Activated gamma-delta T cell treated with Interleukin-2 at 50 U/mL for 16 hours (primary cell): ENCODE measurements at places on chromosomes 7 and 10.

- no peak for DNase-seq
Measured at GRCh38 chr10:70838270-70838805, 22.6 kb downstream of the SGPL1 start.

GRCh38 chr7:137328373-137329120, 15.0 kb downstream of the PTN start:
- no peak for DNase-seq

GRCh38 chr7:117043108-117043825, 90.0 kb downstream of the ST7 start:
- no peak for DNase-seq

DNA sequence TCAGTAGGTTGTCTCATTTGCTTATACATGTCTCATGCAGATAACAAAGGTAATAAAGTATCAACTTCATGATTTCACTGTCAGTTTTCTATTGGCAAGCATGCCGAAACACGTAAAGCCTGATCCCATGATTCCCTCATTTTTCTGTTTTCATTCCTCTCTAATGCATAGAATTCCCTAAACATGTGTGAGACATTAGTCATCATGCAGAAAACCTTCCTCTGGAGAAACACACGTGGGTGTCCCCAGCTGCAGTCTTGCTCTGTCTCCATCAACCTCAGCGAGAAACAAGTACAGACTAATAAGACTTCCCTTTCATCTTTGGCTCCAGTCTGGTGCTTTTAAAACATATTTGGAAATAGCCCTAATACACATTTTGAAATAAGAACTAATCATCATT, 432.7 kb upstream of the VSTM2A start:
- no peak for DNase-seq

GRCh38 chr7:111561654-111561903, 713 bp downstream of the IMMP2L start:
- no peak for DNase-seq

DNA sequence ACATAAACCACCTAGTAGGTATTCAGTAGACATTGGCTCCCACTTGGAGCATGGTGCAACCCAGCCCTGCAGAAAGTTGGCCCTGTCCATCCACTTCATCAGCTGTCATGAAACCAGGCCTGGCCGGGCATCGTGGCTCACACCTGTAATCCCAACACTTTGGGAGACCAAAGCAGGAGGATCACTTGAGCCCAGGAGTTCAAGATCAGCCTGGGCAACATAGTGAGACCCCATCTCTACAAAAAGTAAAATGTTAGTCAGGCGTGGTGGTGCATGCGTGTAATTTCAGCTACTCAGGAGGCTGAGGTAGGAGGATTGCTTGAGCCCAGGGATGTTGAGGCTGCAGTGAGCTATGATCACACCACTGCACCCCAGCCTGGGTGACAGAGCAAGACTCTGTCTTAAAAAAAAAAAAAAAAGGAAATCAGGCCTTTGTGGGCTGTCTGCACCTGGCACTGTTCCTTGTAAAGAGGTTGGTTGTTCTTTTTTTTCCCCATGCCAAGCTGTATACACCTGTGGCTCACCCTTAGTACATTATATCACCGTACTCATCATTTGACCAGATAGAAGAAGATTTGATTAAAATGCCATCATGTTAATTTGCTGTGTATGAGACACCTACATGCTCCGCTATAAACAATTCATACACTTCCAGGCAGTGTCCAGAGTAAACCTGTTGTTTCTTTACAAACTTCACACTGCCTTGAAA, 45.4 kb upstream of the GRID1 start:
- DNase-seq: no peak

GRCh38 chr10:12501841-12502525, 152.6 kb downstream of the CAMK1D start:
- no peak for DNase-seq

DNA sequence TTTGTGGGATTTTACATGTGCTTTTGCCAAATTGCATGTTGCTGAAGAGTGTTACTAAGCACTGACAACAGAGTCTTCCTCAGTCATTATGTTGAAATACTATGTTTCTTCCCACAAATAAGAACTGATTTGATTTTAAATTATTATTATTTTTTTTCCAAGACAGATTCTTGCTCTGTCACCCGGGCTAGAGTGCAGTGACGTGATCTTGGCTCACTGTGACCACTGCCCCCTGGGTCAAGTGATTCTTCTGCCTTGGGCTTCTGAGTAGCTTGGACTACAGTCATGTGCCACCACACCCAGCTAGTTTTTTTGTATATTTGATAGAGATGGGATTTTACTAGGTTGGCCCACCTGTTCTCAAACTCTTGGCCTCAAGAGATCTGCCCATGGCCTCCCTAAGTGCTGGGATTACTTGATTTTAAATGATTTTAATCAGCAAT, 42.3 kb downstream of the MINPP1 start:
- DNase-seq: no peak

DNA sequence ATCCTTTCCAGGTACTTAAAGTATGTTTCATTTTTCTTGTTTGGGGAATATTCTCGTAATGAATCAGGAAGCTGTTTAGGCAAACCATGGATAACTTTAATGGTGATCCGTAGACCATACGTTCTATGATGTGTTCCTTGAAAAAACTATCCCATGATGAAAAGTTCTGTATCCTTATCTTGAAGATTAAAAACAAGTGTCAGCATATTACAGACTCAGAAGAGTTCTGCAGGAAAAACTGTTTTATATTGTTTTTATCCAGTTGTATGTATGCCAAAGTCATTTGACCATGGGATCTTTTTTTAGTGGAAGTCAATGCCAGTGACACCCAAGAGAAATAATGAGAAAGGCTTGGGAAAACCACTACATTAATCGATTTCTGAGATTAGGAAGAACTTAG, 52.0 kb downstream of the DLD start:
- DNase-seq: no peak

GRCh38 chr7:44098092-44099068, 5.8 kb upstream of the AEBP1 start:
- DNase-seq: no peak

DNA sequence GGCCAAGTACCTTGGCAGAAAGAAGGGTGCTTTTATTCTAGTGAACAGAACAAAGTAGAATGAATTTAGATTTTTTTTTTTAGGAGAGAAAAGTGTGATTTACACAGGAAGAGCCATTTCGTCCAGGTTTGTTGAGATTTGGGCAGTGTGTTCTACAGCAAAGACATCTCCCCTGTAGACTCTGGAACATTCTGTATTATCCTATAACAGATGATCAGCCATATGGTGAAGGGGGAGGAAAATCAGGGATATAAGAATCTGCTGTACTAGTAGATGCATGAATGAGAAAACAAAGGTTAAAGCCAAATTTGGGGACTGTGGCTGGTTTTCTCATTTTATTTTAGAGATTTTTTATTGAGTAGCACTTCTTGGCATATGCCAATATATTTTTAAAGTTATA, 453.7 kb upstream of the LRRTM3 start:
- no peak for DNase-seq

GRCh38 chr10:5556576-5556975, 31.8 kb downstream of the CALML3 start:
- no peak for DNase-seq
